ENCODE measurements at places on chromosomes 6 and 20.

GRCh38 chr20:12171923-12172524 lies 254.3 kb downstream of the BTBD3 start:
- no peak for DNase-seq

- DNase-seq: no peak
Measured at GRCh38 chr6:37942606-37943376, 123.3 kb downstream of the ZFAND3 start.

GRCh38 chr6:169140986-169141495 lies 112.6 kb downstream of the THBS2 start:
- no peak for DNase-seq

DNA sequence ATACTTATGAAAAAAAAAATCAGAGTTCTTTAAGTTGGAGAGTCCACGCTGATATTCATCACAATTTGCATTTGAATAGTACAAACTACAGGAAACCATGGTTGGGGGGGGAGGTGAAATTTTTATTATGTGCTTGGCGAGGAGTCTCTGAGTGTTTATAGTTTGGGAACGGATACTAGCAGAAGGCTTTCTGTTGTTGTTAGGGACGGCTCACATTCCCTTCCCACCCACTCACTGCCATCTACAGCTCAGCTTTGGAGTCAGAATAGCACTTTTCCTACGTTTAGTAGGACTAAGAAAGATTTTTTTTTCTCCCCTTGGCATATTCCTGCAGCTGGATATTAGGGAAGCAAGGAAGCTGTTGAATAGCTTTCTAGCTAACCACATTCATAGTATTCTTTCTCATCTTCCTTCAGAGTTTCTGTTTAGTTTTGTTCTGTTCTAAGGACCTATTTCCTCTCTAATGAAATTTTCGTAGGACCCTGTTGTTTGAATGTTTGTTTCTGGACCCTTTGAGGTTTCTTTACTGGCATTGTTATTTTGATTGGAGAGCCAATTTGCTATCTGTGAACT lies 235.1 kb upstream of the ZNF217 start:
- DNase-seq: no peak

DNA sequence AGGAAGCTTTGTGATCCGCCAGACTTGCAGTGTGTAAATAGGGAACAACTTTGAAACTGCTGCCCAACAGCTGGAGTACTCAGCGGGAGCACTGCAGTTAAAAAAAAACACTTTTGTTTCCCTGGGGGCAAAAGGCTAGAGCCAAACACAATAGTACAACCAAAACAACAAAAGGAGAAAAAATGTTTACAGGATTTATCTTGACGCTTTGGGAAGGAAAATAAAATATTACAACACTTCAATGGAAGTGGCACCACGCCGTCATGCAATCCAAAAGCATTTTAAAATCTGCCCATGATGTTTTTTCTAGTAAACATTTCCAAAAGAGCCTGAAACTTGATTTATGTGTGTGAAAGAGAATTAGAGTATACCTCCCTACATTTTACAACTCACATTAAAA lies 26.0 kb downstream of the PTPRK start:
- no peak for DNase-seq

DNA sequence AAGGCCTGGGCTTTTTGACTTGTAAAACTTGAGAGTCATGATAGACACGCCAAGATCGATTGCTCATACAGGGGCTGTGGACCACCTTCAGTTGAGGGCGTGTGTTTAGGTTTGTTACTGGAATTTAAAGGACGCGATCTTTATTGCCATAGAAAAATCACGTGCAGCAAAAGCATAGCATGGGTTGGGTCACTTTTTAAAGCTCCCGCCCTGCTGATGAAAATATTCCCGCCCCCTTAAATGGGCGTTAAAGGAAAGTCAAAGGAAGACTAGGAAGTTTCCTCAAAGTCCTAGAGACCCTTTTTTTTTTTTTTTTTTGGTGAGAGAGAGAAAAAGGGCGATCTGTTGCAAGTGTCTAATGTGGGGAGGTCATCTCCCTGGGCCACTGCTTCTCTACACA lies 23.1 kb downstream of the TFAP2A start:
- no peak for DNase-seq

- no peak for DNase-seq
Measured at GRCh38 chr20:36549942-36550789, 8.8 kb downstream of the MYL9 start.

DNA sequence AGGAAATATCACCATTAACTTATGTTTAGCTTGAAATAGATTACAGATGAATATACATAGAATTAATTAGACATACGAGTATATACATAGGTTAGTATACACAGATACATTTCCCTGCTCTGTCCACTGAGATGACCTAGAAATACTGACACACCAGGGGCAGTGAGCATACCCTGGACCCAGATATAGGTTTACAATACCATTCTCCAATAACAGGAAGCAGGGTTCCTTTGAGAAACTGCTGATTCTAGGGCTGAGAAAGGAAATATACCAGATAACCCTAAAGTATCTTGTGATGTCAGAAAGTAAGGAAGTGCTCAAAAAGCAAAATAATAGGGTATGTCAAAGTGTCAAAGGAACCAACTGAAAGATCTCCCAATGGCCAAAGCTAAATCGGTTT lies 322.5 kb downstream of the HAO1 start:
- DNase-seq: no peak

- DNase-seq: no peak
Measured at GRCh38 chr6:22363714-22364239, 66.9 kb upstream of the PRL start.

DNA sequence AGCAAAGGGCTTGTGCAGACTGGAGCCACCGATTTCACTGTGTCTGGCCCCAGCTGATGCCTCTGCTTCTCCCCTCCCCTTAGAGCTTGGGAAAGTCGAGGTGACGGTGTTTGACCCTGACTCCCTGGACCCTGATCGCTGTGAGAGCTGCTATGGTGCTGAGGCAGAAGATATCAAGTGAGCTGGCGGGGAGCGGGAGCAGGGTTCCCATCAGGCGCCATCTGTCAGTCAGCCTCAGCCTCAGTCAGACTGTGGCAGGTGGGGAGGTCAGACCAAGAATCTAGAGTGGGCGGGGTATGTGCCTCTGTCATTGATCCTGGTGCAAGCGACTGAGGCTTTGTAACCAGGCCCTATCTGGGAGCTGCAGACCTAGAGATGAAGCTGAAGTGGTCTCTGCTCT lies 5.5 kb downstream of the ERGIC3 start:
- no peak for DNase-seq

GRCh38 chr6:50847890-50848594 lies 29.4 kb downstream of the TFAP2B start:
- DNase-seq: no peak

DNA sequence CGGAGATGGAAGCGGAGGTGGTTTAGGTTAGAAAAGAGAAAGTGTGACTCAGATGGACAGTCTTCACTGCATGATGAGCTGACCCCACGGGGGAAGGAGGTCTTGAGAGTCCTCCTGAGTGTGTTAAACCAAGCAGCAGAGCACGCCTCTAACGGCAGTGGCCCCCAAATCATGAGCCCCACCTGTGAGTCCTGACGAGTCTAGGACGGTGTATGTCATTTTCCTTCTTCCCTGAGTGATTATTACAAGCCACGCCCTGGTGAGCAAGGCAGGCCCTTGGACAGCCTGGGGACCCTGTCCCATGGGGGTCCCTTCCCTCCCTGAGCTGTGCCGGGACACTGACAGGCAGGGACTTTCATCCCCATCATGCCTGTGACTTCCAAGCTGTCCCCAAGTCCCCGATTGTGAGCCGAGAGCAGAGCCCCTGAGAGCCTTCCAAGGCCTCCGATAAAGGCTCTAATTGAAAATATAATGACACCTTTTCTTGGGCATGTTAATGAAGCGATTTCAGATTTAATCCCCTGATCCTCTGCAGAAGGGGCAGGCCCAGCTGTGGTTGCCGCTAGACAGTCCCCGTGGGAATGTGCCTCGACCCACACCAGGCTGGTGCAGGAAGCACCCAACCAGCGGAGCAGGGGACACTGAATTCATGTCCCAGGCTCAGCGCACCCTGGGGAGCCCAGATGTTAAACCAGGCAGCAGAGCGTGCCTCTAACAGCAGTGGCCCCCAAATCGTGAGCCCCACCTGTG lies 320.1 kb downstream of the TAF4 start:
- DNase-seq: no peak

DNA sequence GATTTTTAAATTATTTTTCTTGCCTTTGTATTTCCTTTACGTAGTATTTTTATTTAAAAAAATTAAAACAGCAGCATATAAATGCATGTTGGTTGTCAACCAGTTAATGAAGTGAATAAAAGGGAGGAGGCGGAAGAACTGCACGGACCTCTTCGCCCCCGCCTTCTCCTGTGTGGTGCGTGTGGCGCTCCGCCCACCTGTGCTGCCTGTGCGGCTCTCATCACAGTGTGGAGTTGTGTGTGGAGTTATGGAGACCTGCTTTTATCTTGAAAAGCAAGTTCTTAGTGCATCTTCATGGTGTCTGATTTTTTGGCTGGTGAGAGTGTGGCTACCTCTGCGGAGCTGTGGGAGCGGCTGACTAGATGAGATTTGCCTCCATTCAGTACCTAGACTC lies 58.4 kb downstream of the PTPN1 start:
- no peak for DNase-seq

DNA sequence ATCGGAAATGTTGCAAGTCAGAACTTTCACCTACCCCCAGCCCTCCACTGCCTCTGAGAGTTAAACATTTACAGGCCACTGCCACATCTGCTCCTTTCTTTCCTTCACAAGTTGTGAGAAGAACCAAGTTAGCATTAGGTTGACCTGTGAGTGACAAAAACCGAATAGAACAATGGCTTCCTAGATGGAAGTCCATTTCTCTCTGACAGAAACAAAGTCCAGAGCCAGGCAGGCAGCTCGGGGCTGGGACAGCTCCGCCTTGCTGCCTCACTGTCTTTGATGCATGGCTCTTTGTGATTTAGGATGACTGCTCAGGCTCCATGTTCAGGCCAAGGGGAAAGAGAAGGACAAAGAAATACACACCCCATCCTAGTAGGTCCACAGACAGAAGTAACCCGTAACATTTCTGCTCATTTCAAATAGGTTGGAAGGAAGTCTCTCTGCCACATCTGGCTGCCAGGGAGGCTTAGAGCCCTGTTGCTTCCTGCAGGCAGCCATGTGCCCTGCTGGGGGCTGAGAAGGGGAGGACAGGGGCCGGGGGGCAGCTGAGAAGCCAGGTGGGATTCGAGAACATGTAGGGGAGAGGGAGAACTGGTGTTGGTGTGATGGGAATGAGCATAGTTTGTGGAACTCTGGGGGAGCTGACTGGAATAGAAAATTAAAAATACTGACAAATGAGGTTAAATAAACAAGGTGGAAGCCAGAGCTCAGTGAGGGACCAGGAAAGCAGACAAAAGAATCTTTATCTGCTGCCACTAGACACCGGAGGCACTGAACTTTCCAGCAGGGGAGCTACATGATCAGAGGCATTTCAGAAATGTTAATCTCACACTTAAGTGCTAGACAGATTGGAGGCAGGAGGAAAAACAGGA lies 19.5 kb upstream of the IER3 start:
- no peak for DNase-seq

DNA sequence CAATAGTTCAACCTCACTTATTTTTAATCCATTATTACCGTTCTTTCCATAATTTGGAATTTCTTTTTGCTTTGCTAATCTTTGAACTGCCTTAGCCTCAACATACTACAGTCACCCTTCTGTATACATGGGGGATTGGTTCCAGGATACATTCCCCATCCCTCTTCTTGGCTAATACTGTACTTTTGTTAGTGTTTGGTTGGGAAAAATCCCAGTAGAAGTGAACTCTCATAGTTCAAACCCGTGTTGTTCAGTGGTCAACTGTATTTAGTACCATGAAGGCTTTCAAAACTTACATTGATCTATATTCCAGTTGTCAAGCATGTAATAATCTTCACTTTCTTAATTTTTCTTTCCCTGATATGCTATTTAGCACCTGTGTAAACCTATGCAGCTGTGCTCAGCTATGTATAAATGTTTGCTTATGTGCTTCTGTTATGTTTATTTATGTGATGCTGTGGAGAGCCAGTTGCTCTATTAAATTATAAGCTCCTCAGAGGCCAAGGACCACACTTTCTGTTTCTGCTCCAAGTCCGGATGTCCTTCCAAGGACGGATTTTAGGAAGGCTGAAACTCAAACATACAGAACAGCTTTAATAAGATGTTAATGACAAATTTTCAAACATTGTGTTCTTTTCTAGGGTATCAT lies 33.3 kb upstream of the LAMA4 start:
- no peak for DNase-seq

- no peak for DNase-seq
Measured at GRCh38 chr20:49712996-49713752, 504 bp downstream of the B4GALT5 start.

- DNase-seq: no peak
Measured at GRCh38 chr6:75196081-75196687, 9.7 kb downstream of the COL12A1 start.

- no peak for DNase-seq
Measured at GRCh38 chr6:94801344-94801743, 776.0 kb upstream of the MANEA start.
